Stimulated activated effector memory CD8-positive, alpha-beta T cell treated with anti-CD3 and anti-CD28 coated beads, Interleukin-12 subunit alpha, Interleukin-12 subunit beta, amount 100 ng/mL, for 72 hours (primary cell): ENCODE measurements at places on chromosomes 2 and 18.

GRCh38 chr2:24761866-24762265, 31.3 kb downstream of the PTRHD1 start:
- no peak for DNase-seq

- no peak for DNase-seq
These were observed 201.1 kb downstream of the PRKCE start for GRCh38 chr2:45852450-45853150.

DNA sequence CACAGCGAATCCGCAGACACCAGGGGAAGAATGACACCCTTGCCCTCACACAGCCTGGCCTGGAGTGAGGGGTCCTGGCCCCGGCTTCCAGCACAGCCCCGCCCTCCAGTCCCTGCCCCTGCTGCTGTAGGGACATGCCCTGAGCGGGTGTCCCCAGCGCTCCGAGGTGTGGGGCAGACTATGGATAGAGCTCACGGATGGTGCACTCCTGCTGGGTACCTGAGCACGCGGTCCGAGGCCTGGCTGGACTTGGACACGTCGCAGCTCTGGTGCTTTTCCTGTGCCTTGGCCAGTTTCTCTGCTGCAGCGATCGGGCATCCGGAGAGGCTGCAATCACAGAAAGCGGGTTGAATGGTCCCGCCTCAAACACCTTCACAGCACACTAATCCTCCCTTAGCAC, 165.7 kb upstream of the PXDN start:
- DNase-seq: no peak

- DNase-seq: no peak
These were observed 21.0 kb downstream of the SULT1C3 start for GRCh38 chr2:108260773-108261172.

- no peak for DNase-seq
These were observed 16.9 kb downstream of the SLC66A2 start for GRCh38 chr18:79934311-79935097.

DNA sequence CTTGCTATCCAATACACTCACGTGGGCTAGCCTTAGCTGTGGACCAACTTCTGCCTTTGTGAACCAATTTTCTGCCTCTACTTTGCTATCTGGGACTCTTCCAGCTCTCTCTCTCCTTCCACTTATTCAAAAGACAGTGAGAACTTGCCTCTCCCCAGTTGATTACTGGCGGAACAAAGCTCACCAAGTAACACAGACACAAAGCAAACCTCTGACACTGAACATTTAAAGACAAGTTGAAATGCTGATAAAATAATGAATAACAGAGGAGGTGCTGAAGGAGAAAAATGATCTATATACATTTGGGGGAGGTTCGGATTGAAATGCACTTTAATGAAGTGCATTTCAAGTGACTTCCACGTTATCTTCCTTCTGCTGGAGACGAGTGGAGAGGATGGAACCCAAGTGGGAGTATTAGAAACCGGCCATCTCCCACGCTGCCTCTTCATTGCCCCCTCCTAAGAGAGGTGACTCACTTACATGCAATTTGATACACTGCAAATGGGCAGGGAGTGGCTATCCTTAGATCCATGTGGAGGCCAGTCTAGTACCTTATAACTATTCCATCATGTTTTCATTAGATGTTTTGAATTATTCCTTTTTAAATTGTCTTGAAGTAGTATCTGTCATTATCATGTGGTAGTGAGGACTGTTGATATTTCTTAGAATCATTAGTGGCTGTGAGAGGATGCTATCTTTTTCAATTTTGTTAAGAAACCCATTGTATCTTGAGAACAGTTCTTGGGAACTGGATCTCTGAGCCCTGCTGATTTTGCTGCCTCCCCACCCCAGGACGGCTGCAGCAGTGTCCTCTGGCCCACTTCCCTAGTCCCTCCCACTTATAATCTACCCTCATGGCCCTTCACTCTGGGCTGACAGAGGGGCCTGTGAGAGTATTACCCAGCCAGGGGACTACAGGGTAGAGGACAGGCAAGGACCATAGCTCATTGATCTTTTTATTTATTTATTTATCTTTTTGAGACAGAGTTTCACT, 6.0 kb upstream of the GLI2 start:
- no peak for DNase-seq
